Calu3 (cell line): ENCODE measurements at places on chromosomes 1 and 21.

GRCh38 chr1:71364236-71364635 is 283.4 kb upstream of the ZRANB2 start:
- no peak for DNase-seq

GRCh38 chr1:179941454-179941853 is 13.2 kb upstream of the CEP350 start:
- DNase-seq, result no peak

DNA sequence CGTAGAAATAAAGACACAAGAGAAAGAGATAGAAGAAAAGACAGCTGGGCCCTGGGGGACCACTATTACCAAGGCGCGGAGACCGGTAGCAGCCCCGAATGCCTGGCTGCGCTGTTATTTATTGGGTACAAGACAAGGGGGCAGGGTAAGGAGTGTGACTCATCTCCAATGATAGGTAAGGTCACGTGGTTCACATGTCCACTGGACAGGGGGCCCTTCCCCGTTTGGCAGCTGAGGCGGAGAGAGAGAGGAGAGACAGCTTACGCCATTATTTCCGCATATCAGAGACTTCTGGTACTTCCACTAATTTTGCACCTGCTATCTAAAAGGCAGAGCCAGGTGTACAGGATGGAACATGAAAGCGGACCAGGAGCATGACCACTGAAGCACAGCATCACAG is 4.1 kb upstream of the TPRG1L start:
- no peak for DNase-seq

GRCh38 chr1:220979371-220979770 is 100.1 kb downstream of the HLX start:
- DNase-seq, result no peak

- DNase-seq, result no peak
Measured at GRCh38 chr1:69295265-69295664, 272.5 kb upstream of the LRRC7 start.

DNA sequence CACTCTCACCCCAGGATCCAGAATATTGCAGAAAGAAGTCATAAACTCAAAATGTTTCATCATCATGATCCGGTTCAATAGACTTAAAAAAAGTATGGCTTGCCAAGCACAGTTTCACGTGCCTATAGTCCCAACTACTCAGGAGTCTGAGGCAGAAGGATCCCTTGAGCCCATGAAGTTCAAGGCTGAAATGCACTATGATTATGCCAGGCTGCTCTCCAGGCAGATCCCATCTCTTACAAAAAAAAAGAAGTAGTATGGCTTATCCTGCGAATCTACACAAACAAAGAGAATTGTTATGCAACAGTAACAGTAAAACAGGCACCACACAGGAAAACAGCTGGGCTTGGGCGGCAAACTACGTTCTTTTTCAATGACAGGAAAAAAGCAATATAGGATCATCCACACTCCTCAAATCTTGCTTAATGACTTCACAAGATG is 76.2 kb downstream of the EIF4G3 start:
- no peak for DNase-seq

DNA sequence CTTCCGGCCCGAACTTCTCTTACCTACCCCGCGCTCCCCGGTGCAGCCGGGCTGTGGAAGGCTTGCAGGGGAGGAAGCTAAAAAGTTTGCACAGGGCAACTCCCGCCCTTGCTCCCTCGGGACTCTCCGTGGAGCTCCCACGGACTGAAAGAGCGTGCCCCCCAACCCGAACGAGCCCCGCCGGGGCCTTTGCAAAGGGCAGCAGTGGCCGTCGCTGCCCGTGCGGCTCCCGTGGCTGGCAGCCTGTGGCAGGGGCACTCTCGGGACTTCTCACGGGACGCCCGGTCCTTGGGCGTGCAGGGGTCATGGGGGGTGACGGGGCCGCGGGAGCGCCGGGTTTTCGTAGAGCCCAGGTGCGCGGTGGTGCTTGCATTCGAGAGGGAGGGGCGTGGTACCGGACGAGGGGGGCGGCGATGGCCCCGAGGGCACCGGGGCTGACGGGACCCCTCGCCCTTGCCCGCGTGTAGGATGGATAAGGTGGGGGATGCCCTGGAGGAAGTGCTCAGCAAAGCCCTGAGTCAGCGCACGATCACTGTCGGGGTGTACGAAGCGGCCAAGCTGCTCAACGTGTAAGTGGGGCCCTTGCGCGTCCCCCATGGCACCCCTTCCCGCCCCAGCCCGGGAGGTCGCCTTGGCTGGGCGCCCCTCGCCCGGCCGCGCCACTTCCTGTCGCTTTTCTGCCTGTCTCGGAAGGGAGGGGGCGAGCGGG is 711 bp downstream of the GADD45A start:
- DNase-seq, result peak; percentile 59
